ENCODE measurements at places on chromosomes 4 and X. TPM values are rescaled to one million over a fixed set of nuclear protein-coding genes. Genes with fewer than 3 reads are reported as not detected.

Gene LUZP4
- not detected for polyA plus RNA-seq

- H3K36me3 ChIP-seq = no peaks in the 10 kb centered on the region
- no peaks in the 10 kb centered on the region for H3K27me3 ChIP-seq
- DNase-seq = peak; percentile 72
These were observed at the start of gene TLR3 for GRCh38 chr4:186068581-186069348. TSS of gene TLR3 (plus strand) at chr4:186069156. CDS start at chr4:186076620, 7,464 bp downstream.

DNA sequence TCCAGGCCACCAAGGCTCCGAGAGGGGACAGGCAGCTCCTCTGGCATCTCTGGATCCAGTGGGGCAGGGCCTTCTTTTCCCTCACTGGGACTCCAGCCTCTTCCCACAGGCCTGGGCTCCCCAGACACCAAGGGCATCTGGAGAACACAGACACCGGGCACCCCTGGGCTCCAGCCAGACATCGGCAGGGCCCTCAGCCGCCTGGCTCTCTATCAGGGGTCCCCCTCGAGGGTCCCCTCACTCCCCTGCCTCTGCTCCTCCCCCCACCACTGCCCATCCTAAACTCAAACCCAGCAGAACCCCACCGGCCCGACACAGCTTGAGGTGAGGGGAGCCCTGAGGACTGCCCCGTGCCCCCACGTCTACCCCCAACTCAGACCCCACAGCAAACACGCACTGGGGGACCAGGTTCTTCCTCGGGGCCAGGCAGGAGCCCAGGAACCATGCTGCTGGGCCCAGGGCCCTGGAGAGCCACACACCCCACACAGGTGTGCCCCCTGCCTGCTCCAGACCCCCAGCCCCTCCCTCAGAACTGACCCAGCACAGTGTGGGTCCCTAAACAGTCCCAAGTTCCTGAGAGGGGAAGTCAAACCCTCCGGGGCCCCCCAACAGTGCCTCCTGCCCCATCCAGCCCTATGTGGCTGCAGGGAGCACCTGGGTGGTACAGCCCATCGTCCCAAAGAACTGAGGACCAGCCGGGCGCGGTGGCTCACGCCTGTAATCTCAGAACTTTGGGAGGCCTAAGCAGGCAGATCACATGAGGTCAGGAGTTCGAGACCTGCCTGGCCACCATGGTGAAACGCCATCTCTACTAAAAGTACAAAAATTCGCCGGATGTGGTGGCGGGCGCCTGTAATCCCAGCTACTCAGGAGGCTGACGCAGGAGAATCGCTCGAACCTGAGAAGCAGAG, 86.8 kb downstream of the FAM53A start:
- DNase-seq = no peak
- no peaks in the 10 kb centered on the region for H3K36me3 ChIP-seq
- H3K27ac ChIP-seq = no peak overlapping the region
- no peaks in the 10 kb centered on the region for H3K4me1 ChIP-seq

Gene ARX
- polyA plus RNA-seq = 0.45 TPM

- no peaks in the 10 kb centered on the region for H3K27me3 ChIP-seq
- no peaks in the 10 kb centered on the region for H3K4me1 ChIP-seq
- H3K4me3 ChIP-seq = no peak overlapping the region
- DNase-seq = peak; percentile 5
- H3K27ac ChIP-seq = no peak overlapping the region
These were observed 13.7 kb downstream of the DGKK start for GRCh38 chrX:50456712-50457484.

DNA sequence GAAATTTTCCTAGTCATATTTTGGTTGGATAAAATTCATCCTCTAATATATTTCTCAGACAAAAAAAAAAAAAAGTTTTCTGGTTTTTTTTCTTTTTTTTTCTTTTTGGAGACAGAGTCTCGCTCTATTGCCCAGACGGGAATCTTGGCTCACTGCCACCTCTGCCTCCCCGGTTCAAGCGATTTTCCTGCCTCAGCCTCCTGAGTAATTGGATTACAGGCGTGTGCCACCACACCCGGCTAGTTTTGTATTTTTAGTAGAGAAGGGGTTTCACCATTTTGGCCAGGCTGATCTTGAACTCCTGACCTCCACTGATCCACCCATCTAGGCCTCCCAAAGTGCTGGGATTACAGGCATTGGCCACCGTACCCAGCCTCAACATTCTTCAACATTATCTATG, 432.7 kb upstream of the PABPC4L start:
- H3K36me3 ChIP-seq = no peaks in the 10 kb centered on the region
- no peak overlapping the region for H3K4me3 ChIP-seq
- DNase-seq = no peak
- H3K27me3 ChIP-seq = no peaks in the 10 kb centered on the region
- no peak overlapping the region for H3K27ac ChIP-seq

DNA sequence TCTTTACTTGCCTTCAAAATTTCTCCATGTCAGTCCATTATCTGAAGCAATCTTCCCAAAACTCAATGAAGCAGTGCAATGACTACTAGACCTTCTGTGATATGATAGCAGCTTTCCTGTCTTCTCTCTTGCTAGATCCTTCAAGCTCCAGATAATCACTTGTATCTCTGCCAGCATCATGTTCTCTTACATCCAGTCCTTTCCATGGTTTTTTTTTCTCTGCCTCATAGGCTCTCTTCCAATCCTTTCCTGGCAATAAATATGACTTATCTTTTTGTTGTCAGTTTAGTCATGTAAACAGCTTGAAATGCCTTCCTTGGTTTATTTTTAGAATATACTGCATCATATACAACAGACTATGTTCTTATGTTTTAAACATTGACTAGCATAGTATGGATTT, 193.5 kb downstream of the CFAP299 start:
- no peak overlapping the region for H3K27ac ChIP-seq
- no peaks in the 10 kb centered on the region for H3K27me3 ChIP-seq
- H3K4me3 ChIP-seq = no peak overlapping the region
- no peak for DNase-seq
- H3K4me1 ChIP-seq = no peaks in the 10 kb centered on the region

Gene HTN3
- not detected for polyA plus RNA-seq

GRCh38 chr4:89558147-89558546, 250.5 kb upstream of the GPRIN3 start:
- H3K4me3 ChIP-seq = no peak overlapping the region
- H3K36me3 ChIP-seq = no peaks in the 10 kb centered on the region
- DNase-seq = peak; percentile 32
- H3K27ac ChIP-seq = no peak overlapping the region
- H3K4me1 ChIP-seq = peaks cover 2% of the 10 kb centered on the region

DNA sequence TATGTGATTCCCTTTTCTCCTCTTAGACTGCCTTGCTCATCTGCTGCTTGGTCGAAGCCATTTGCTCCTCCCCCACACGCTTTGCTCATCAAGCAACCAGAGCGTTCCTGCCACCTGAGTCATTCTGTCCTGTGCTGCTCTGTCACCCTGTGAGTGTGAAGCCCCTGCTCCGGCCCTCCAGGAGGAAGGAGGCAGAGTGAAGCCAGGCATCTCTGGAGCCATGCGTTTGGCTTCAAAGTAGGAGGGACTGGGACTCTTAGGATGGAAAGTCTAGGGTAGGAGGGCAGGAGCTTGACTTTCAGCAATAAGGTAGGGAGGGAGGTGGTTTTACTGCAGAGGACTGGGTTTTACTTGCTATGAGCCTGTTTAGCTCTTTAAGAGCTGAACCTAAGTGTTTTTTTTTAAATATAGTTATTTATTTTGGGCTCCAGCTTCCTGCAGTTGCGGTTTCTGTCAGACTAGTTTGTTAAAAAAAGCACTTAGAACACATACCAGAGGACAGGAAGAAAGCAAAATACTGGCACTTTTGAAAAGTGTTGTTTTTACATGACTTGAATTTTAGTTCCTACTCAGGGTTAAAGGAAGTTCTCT, 63.6 kb downstream of the SPINK2 start:
- no peaks in the 10 kb centered on the region for H3K36me3 ChIP-seq
- peaks cover 3% of the 10 kb centered on the region for H3K4me1 ChIP-seq
- H3K4me3 ChIP-seq = no peak overlapping the region
- DNase-seq = peak; percentile 82
- H3K27me3 ChIP-seq = no peaks in the 10 kb centered on the region

DNA sequence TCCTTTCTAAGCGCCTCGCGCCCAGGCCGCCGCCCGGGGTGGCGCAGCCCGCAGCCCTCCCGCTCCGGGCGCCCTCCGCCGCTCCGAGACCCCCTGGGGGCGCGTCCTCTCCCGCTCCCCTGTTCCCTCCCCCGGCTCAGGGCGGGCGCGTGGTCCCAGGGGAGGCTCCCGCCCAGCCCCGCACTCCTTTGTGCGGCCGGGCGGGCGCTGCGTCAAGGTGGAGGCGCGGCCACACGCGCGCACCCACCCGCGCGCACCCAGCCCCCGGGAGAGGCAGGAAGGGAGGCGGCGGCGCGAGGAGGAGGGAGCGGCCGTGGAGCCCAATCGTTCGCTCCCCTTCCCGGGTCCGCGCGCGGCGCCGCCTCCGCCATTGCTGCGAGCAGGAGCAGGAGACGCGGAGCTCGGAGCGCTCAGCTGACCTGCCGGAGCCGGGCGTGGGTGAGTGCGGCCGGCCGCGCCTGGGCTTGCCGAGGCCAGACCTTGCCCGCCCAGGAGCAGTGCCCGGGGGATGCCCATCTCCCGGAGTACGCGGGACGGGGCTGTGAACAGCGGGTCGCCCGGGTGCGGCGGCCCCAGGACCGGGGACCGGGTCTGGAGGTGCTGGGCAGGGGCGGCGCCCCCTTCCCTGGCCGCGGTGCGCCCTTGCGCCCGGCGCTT, at the start of gene NSG1:
Gene NSG1, plus strand, starts transcription at position 367 of the 657 bp plus-strand sequence. CDS start 528 bp downstream, outside the sequence.
- DNase-seq = no peak
- no peaks in the 10 kb centered on the region for H3K4me1 ChIP-seq
- H3K27ac ChIP-seq = no peak within 1 kb of the TSS
- H3K36me3 ChIP-seq = no peaks in the 10 kb centered on the region
- peaks cover 26% of the 10 kb centered on the region for H3K27me3 ChIP-seq

Gene KLF8
- 2.4 TPM for polyA plus RNA-seq

Data from small intestine (tissue), 16 donors.